ENCODE measurements at places on chromosomes 5 and 9. TPM values are rescaled to one million over a fixed set of nuclear protein-coding genes. Genes with fewer than 3 reads are reported as not detected.

GRCh38 chr9:114756920-114757319, 48.9 kb downstream of the TNFSF15 start:
- no peak for DNase-seq
- H3K27ac ChIP-seq, result no peak overlapping the region
- no peaks in the 10 kb centered on the region for H3K36me3 ChIP-seq
- H3K27me3 ChIP-seq, result no peaks in the 10 kb centered on the region
- no peaks in the 10 kb centered on the region for H3K4me1 ChIP-seq

DNA sequence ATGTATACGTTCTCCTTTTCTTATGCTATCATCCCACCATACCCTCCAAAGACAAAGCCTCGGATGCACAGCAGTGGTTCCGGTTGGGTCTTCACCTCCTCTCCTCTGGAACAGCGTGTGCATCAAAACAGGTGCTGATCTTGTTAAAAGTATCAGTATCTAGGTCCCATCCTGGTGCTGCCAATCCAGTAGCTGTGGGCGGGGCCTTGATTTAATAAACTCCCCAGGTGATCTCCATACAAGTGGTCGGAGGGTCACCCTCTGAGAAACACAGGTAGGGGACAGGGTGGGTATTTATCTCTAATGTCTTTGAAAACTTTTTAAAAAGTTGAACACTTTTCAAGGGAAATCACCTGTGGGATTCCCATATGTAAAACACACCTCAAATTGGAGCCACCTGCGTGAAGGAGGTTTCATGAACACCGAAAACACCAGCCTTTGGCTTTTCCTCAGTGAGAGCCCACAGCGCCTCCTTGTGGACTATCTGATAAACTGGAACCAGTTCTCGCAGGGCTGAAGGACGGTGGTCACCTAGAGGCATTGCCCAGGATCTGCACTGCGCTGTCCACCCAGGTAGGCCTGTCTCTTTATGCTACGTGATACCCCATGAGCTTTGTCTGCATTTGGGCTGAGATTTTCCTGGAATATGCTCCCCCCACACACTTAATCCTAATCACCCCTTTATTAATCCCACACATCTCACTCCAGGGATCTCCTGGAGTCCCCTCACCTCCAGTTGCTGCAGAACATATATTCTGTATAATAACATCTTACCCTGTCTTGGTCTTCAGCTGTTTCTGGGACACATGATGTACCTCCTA, 80.5 kb upstream of the EPB41L4B start:
- peak; percentile 95 for DNase-seq
- no peaks in the 10 kb centered on the region for H3K27me3 ChIP-seq
- H3K4me1 ChIP-seq, result no peaks in the 10 kb centered on the region
- no peak overlapping the region for H3K4me3 ChIP-seq
- 0 out of 2 replicates have a peak overlapping the region, but pooled peaks have one; percentile 7 for H3K27ac ChIP-seq
- H3K36me3 ChIP-seq, result no peaks in the 10 kb centered on the region

GRCh38 chr9:37061768-37062167, 27.7 kb upstream of the PAX5 start:
- no peaks in the 10 kb centered on the region for H3K36me3 ChIP-seq
- H3K27ac ChIP-seq, result no peak overlapping the region
- DNase-seq, result no peak
- no peak overlapping the region for H3K4me3 ChIP-seq
- no peaks in the 10 kb centered on the region for H3K27me3 ChIP-seq
- H3K4me1 ChIP-seq, result no peaks in the 10 kb centered on the region

- peaks cover 18% of the 10 kb centered on the region for H3K4me1 ChIP-seq
- H3K4me3 ChIP-seq, result no peak overlapping the region
- DNase-seq, result no peak
- no peaks in the 10 kb centered on the region for H3K36me3 ChIP-seq
- peaks cover 95% of the 10 kb centered on the region for H3K27me3 ChIP-seq
Measured at GRCh38 chr5:136198453-136198852, 5.5 kb upstream of the SMIM32 start.

GRCh38 chr5:58094031-58094430, 365.9 kb downstream of the PLK2 start:
- no peaks in the 10 kb centered on the region for H3K4me1 ChIP-seq
- H3K4me3 ChIP-seq, result no peak overlapping the region
- no peak overlapping the region for H3K27ac ChIP-seq
- H3K27me3 ChIP-seq, result no peaks in the 10 kb centered on the region

DNA sequence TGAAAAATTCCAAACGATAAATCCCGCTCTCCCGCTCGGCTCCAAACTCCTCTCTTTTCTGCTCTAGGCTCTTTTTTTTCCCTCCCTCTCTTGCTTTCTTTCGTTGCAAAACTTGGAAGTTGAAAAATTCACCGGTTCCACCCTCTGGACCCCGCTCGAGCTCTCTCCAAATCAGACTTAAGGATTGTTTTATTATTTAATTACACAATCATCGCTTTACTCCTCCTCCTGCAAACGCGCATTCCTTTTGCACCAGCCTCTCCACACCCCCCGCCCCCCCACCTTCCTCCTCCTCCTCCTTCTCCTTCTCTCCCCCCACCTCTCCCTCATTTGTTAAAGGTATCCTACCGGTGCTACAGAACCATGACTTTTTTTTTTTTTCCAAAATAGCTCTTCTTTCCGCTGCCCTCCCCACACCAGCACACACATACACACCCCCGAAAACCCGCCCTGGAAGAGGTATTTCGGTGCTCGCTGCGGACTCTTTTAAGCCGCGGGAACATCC, 535 bp upstream of the NFIB start:
- no peaks in the 10 kb centered on the region for H3K36me3 ChIP-seq
- peak; percentile 85 for DNase-seq
- H3K4me3 ChIP-seq, result peak overlapping the region; percentile 85
- H3K27ac ChIP-seq, result peak overlapping the region; percentile 83

- no peak overlapping the region for H3K4me3 ChIP-seq
- DNase-seq, result peak; percentile 56
- no peak overlapping the region for H3K27ac ChIP-seq
Measured at GRCh38 chr5:57692582-57693487, 210.2 kb upstream of the ACTBL2 start.

- no peak overlapping the region for H3K4me3 ChIP-seq
- DNase-seq, result no peak
- 0 out of 2 replicates have a peak, but pooled peaks cover 7% of the 10 kb centered on the region for H3K4me1 ChIP-seq
- no peaks in the 10 kb centered on the region for H3K36me3 ChIP-seq
Measured at GRCh38 chr5:36447776-36448175, 146.1 kb upstream of the RANBP3L start.

GRCh38 chr5:94998670-94999069, 286.2 kb downstream of the MCTP1 start:
- no peaks in the 10 kb centered on the region for H3K27me3 ChIP-seq
- DNase-seq, result no peak
- H3K27ac ChIP-seq, result no peak overlapping the region

DNA sequence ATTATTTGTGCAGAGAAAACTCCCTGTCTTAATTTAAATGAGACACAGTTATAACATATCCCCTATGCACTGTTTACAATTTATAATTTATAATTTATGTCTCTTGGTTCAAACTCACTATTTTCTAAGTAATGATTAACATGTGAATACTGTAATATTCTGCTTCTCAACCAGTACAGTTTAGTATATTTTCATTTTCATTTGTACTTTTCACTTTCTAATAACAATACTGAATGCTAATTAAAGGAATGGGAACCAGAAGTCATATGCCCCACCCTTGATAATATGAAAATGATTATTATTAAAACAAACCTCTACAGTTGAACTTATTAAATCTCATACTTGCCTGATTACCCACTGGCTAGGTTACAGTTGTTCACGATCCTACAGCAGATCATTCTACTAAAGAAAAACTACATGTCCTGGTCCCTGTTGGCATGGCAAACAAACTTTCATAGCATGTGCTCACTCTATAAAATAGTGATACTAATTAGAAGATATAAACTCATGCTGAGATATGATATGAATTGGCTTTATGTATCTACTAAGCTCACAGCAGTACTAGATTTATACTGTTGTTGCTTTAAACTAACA, 66.4 kb downstream of the POU5F2 start:
- peaks cover 15% of the 10 kb centered on the region for H3K4me1 ChIP-seq
- DNase-seq, result no peak
- H3K27ac ChIP-seq, result no peak overlapping the region
- no peaks in the 10 kb centered on the region for H3K27me3 ChIP-seq
- H3K36me3 ChIP-seq, result no peaks in the 10 kb centered on the region
- H3K4me3 ChIP-seq, result no peak overlapping the region

- no peak overlapping the region for H3K27ac ChIP-seq
- no peak for DNase-seq
- no peaks in the 10 kb centered on the region for H3K36me3 ChIP-seq
- no peak overlapping the region for H3K4me3 ChIP-seq
Measured at GRCh38 chr5:168831383-168831782, 252.2 kb upstream of the PANK3 start.

DNA sequence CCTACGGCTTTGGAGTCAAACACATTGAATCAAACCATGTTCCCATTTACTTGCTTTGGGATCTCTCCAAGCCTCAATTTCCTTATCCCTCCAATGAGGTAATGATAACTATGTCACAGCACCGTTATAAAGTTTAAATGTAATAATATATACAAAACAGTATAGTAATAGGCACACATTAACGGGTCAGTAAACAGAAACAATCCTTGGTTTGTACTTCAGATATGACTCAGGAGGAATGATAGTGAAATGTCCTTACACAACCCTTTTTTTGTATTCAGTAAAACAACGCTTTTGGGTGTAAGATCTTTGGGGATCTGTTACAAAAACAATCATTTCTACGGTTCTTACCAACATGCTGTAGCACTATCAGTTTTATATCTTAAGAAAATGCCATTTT, 178.5 kb upstream of the GNA14 start:
- no peak overlapping the region for H3K27ac ChIP-seq
- no peaks in the 10 kb centered on the region for H3K4me1 ChIP-seq

DNA sequence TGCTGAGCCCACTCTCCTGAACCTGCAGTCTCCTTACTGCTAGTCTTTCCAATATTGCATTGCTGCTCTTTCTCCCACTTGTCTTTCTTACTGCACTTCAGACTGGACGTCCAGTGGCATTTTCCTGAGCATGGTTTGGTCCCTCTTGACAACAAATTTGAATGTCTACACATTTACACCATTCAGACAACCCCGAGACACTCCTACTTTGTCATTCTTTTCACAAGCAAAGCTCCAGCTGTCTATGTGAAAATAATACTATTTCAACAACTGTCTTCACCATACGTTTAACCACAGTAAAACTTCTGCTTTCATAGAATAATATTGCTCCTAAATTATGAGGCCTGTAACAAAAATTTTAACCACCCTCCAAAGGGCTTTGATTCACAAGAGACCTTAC, 10.4 kb upstream of the APTX start:
- no peak overlapping the region for H3K4me3 ChIP-seq
- no peak overlapping the region for H3K27ac ChIP-seq
- peaks cover 28% of the 10 kb centered on the region for H3K4me1 ChIP-seq

DNA sequence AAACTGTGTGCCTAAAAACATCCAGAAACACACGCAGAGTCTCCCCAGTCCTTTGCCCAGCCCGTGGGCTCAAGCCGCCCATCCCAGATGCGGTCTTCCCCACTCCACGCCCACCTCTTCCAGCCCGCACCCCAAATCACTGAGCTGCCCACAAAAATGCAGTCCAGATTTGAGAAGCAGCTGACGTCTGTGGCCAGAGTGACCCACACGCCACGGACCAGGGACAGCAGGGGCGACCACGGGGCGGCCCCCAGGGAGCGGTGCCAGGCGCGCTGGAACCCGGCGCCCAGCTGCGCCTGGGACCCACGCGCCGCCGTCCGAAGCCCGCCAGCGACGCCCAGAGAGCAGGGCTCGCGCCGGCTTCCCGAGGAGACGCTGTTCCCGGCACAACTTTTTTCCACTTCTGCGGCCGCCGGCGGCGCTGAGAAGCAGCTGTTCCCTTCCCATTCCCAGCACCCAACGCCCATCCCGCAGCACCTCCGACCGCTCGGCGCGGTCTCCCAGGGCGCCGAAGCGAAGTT, 674 bp downstream of the LHFPL2 start:
- H3K27ac ChIP-seq, result peak overlapping the region; percentile 50
- H3K4me1 ChIP-seq, result peaks cover 29% of the 10 kb centered on the region
- DNase-seq, result peak; percentile 64
- H3K36me3 ChIP-seq, result peaks cover 4% of the 10 kb centered on the region
- peak overlapping the region; percentile 94 for H3K4me3 ChIP-seq

- no peaks in the 10 kb centered on the region for H3K27me3 ChIP-seq
- no peaks in the 10 kb centered on the region for H3K36me3 ChIP-seq
- H3K27ac ChIP-seq, result no peak overlapping the region
- H3K4me1 ChIP-seq, result peaks cover 26% of the 10 kb centered on the region
- no peak overlapping the region for H3K4me3 ChIP-seq
- no peak for DNase-seq
Measured at GRCh38 chr9:82117026-82117811, 128.6 kb downstream of the SPATA31D1 start.

DNA sequence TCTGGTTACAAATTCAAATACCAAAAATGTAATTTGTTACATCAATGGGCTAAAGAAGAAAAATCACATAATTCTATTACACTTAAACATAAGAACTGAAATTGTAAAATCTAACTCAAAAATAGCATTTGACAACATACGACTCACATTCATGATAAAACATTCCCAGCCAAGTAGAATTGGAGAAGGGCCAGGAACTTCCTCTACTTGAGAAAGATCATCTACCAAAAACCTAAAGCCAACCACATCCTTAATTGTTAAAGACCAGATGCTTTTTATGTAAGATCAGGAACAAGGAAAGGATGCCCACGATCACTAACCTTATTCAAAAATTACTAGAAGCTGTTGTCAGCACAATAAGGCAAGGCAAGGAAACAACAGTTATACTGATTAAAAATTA, 1819.8 kb upstream of the C9orf72 start:
- H3K27me3 ChIP-seq, result no peaks in the 10 kb centered on the region
- H3K27ac ChIP-seq, result no peak overlapping the region
- no peaks in the 10 kb centered on the region for H3K36me3 ChIP-seq
- H3K4me1 ChIP-seq, result no peaks in the 10 kb centered on the region
- DNase-seq, result no peak
- H3K4me3 ChIP-seq, result no peak overlapping the region

The AK1 gene
- 6.7 TPM for total RNA-seq

The TSLP gene
- total RNA-seq, result 0.35 TPM

The SLC34A3 gene
- total RNA-seq, result not detected

The GNAQ gene
- total RNA-seq, result 59.1 TPM

The CDH18 gene
- 0.66 TPM for total RNA-seq

The IL9 gene
- not detected for total RNA-seq

The GLRA1 gene
- not detected for total RNA-seq

The CDH6 gene
- total RNA-seq, result 0.23 TPM

The MCTP1 gene
- total RNA-seq, result 13.6 TPM
